ENCODE measurements at places on chromosomes 16 and 17. TPM values are rescaled to one million over a fixed set of nuclear protein-coding genes. Genes with fewer than 3 reads are reported as not detected.

The TEKT1 gene
- total RNA-seq: not detected

GRCh38 chr16:82672676-82673075 lies 45.9 kb downstream of the CDH13 start:
- DNase-seq: no peak

DNA sequence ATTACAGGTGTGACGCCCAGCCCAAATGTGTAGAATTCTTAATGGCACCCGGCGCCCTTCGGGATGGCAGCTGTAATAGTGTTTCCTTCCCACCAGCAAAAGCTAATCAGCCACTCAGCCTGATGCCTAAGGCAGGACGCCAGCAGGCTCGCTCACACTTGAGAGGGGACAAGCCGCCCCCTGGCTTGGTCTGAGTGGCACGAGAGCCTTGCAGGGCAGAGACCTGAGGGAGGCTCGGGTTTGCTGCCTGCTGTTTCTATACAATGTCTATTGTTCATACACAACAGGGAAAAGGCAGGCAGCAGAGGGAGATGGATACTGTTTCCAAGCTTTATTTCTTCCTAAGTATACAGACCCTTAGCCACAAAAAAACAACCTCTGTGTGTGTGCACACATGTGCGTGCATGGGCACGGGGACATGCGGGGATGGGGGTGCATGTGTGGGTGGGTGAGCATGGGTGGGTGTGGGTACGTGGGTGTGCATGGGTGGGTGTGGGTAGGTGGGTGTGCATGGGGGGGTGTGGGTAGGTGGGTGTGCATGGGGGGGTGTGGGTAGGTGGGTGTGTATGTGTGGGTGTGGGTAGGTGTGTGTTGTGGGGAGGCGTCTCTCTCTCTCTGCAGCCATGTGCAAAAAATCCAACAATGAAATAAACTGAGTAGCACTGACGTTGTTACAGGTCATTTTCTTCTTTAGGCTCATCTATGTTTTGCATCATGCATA lies 10.0 kb downstream of the SLC38A8 start:
- no peak for DNase-seq

- no peak for DNase-seq
Measured at GRCh38 chr16:58493756-58494431, 6.0 kb upstream of the NDRG4 start.

DNA sequence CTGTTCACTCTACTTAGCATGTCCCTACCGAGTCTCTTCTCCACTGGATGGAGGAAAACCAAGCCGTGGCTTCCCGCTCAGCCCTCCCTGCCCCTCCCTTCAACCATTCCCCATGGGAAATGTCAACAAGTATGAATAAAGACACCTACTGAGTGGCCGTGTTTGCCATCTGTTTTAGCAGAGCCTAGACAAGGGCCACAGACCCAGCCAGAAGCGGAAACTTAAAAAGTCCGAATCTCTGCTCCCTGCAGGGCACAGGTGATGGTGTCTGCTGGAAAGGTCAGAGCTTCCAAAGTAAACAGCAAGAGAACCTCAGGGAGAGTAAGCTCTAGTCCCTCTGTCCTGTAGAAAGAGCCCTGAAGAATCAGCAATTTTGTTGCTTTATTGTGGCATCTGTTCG lies 2.8 kb upstream of the LPCAT2 start:
- no peak for DNase-seq

DNA sequence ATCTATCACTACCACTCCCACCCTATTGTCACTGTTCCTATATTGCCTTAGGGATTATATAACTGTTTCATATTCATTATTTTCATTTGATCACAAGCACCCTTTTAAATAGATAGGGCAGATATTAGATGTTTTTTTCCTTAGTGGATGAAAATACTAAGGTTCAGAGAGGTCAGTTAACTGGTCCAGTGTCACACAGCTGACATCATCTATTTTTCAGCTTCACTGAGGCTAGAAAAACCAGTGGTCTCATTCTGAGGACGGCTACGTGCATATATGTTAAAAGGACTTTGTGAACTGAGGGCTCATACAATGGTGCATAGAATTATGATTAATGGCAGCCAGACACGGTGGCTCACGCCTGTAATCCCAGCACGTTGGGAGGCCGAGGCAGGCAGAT lies 29.0 kb upstream of the RGS9 start:
- no peak for DNase-seq

GRCh38 chr17:30808785-30809286 lies 15.7 kb downstream of the CRLF3 start:
- DNase-seq: no peak

DNA sequence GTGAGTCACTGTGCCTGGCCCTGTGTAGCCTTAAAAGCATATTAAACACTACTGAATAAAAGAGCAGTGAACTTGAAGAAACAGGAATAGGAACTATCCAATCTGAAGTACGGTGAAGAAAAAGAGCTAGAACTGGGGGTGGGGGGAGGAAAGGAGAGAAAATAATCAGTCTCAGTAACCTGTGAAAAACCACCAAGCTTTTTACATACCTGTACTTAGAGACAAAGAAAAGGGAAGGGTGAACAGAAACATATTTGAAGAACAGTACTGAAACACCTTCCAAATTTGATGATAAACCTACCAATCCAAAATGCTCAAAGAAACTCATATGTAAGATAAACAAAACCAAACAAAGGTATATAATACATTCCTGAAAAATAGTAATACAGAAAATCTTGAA lies 77.5 kb downstream of the USP32 start:
- no peak for DNase-seq

- DNase-seq: no peak
Measured at GRCh38 chr16:17529982-17530760, 59.4 kb upstream of the XYLT1 start.

Measured in MG63 (cell line).